ENCODE measurements at places on chromosomes 12 and 14.
A peak's percentile ranks its signal among the peaks of the same experiment; 100 is the strongest.

DNA sequence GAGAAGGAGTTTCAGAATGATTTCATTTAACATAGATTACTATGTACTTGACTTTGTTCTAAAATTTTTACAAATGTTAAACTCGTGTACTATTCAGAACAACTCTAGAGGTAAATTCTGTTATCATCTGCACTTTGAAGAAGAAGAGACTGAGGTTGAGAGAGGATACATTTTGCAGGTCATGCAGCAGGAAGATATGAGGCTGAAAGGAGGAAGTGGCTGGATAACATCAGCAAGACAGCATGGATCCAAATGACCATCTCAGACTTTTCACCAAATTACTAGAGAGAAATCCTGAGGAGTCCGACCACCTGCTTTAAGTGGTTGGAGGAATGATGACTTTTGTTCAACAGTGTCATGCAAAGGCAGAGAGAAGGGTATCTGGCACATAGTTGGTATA, 84.9 kb downstream of the ASCL4 start:
- DNase-seq = no peak

GRCh38 chr14:34013721-34014060, 62.8 kb upstream of the EGLN3 start:
- no peak for DNase-seq

DNA sequence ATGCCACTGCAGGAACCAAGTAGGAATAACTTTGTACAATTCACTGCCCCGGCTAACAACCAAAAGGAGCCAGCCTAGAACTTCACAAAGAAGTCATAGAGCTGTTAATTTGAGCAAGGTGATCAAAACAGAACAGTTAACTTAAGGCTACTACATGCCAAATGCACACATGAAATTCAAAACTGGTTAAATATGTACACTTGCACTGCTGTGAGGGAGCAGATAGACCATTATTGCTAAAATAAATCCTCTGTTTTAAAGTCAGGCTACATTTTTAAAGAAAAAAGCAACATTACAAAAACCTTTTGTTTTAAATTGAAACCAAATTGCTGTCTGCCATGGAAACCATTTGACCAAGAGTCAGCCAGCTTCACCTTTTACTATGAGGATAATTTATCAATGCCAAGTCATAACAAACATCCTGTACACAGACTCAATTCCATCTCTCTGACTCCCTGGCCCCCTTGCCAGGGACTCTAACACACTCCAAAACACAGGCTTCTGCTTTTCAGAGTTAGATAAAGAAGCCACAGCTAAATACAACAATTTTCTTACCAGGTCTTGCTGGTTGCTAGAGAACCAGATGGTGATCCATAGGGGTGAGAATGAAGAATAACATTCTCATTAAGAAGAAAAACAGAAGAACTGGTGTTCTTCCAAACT, 84.0 kb downstream of the LRP6 start:
- no peak for DNase-seq

- DNase-seq = peak; percentile 8
These were observed 59.8 kb upstream of the KIF21A start for GRCh38 chr12:39502726-39503125.

GRCh38 chr14:92905667-92906066, 17.3 kb upstream of the CHGA start:
- no peak for DNase-seq

DNA sequence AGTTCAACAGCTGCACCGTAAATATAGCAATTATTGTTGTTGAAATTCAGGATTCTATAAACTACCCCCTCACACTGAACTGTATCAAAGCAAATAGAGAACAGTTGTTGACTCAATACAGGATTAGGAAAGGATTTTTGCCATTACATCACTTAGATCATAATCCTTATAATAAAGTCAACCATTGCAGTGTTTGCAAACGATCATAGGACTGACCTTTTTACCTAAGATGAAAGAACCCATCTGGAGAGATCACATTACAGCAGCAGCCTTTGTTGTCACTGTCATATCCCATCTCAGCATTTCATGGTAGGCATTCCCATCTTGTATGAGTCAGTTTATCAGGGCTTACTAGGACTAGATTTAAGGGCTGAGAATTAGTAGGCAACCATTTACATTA, 96.1 kb downstream of the IPO8 start:
- no peak for DNase-seq

DNA sequence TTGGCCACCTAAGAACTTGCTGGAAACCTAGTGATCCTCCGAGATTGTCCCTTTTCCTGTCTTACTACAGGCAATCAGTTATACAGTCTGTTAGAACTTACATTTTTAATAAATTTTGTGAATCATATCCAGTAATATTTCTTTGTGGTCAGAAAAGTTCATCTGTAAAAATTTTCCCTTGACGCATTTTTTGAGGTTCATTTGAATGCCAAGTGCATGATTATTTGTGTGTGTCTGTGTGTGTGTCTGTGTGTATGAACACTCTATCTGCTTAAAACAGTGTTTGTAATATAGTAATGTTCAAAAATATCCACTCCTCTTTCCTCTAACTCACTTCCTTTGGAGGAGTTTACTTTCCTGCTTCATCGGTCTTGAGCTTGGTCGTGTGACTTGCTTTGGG, 468.7 kb upstream of the FLRT2 start:
- no peak for DNase-seq

- DNase-seq = no peak
These were observed 6.9 kb upstream of the DYNLL1 start for GRCh38 chr12:120489018-120489417.

- DNase-seq = peak; percentile 14
These were observed 30.3 kb upstream of the TTC7B start for GRCh38 chr14:90846511-90846910.

GRCh38 chr12:53695152-53696145, 19.6 kb upstream of the ATP5MC2 start:
- no peak for DNase-seq

DNA sequence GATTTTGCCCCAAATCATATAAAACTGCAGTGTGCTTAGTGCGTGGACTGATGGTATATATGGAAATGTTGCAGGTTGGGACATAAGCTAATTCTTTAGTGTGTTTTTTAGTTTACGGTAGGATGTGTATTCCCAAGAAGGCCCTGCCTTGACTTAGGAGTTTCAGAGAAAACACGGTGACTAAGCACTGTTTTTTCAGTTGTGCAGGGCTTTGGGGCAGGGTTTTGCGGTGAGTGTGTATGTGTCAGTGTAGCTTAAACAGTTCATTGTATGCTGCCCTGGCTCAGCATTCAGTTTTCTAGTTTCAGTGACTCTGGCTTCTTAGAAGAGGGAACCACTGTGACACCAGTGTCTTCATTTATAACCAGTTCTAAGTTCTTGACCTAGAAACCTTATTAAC, 101.2 kb downstream of the AKAP6 start:
- no peak for DNase-seq

GRCh38 chr12:16606991-16607390, 1.0 kb upstream of the LMO3 start:
- no peak for DNase-seq

DNA sequence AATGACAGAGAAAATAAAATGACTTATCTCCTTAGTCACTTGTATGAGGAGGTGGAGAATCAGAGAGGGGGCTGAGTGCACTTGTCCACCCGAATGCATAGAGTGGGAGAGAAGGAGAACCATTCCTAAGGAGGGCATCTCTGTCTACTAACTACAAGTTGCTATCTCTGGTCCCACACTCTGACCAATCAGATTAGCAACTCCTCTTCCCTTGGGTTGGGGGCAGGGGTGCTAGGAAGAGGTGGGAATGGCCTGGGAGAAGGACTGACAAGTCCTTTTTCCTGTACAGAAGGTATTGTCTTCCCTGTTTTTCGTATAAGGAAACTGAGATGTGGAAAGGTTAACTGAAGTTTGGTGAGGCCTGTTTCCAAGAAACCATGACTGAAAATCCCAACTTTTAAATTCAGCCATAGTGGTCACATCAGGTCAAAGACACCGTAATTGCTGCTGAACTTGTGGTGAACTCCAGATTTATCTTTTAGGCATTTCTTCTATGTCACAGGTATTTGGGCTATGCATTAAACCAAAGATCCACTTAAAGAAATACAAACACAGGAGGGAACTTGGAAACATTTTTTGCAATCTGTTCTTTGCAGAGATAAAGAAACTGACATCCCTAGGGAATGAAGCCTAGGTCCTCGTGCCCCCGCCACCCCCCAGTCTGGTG, 207.8 kb downstream of the CRADD start:
- DNase-seq = no peak

GRCh38 chr12:42332301-42333285, 6.6 kb downstream of the PPHLN1 start:
- no peak for DNase-seq

- no peak for DNase-seq
These were observed 39.8 kb downstream of the ELK3 start for GRCh38 chr12:96233939-96234461.

- DNase-seq = no peak
These were observed 10.1 kb downstream of the LGALS3 start for GRCh38 chr14:55139141-55139540.

- DNase-seq = no peak
These were observed 66.4 kb downstream of the CRACR2A start for GRCh38 chr12:3686463-3686862.

- no peak for DNase-seq
These were observed 13.5 kb upstream of the RAB35 start for GRCh38 chr12:120130011-120130410.

- DNase-seq = no peak
These were observed 57.6 kb downstream of the ST8SIA1 start for GRCh38 chr12:22276867-22277266.

- no peak for DNase-seq
These were observed 68.5 kb upstream of the PKP2 start for GRCh38 chr12:32964981-32965585.

- no peak for DNase-seq
These were observed 142.5 kb downstream of the DPY19L2 start for GRCh38 chr12:63525831-63526230.

- no peak for DNase-seq
These were observed 407.4 kb downstream of the PAWR start for GRCh38 chr12:79283364-79283763.

DNA sequence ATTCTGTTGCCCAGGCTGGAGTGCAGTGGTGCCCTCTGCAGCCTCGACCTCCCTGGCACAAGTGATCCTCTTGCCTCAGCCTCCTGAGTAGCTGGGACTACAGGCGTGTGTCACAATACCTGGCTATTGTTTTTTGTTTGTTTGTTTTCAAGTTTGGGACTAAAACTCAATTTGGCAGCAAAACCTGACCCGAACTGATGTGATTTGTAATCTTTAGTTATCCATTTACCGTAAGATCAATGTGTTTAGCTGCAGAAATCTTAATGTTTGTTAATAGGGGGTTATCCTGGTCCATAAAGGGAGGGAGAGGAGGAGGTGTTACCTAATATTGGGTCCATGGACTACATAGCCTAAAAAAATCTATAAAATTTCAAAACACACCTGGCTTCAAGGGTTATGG, 738 bp upstream of the C1S start:
- DNase-seq = no peak

- no peak for DNase-seq
These were observed 1.8 kb downstream of the CPNE8 start for GRCh38 chr12:38903596-38903995.

DNA sequence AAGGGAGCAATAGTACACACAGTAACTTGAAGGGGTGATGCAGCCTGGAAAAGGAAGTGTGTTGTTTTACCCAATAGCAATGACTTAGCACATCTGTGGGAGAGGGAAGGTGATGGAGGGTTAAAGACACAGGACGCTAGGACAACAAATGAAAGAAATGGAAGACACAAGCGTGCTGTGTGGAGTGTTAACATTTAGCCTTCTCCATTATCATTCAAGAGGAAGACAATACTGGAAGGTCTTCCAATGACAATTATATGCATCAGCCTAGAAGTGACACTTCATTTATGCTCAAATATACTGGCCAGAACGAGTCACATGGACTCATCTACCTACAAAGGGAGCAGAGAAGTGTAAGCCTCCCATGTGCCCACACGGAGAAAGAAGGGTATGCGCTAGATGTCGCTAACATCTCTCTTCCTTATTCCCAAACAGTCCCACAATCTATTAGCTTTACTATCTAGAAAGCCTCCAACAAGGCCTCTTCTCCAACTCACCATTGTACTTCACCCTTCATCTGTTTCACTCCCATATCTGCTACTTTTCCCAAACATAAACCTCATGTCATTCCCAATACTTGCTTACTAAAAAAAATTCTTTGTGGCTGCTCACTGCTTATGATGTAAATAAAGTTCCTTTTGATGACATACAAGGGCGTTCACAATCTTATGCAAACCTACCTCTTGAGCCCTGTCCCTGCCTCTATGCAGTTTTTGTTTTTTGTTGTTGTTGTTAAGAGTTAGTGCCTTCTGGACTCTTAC, 20.3 kb downstream of the PPM1H start:
- no peak for DNase-seq

DNA sequence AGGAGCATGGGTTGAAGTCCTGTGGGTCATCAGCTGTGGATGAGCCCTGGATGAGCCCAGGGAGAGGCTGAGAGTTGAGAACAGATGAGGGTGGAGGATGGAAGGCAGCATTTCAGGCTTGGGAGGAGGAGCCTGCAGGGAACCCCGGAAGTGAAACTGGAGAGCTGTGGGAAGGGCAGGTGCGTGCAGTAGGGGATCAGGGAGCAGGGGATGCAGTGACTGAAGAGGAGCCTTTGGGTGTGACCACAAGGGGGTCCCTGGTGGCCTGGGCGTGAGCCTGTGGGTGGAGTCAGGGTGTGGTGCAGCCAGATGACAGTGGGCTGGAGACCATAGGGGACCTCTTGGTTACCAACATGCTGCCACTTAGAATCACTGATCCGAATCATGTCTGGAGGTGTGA, 115.5 kb downstream of the PAPOLA start:
- DNase-seq = no peak

DNA sequence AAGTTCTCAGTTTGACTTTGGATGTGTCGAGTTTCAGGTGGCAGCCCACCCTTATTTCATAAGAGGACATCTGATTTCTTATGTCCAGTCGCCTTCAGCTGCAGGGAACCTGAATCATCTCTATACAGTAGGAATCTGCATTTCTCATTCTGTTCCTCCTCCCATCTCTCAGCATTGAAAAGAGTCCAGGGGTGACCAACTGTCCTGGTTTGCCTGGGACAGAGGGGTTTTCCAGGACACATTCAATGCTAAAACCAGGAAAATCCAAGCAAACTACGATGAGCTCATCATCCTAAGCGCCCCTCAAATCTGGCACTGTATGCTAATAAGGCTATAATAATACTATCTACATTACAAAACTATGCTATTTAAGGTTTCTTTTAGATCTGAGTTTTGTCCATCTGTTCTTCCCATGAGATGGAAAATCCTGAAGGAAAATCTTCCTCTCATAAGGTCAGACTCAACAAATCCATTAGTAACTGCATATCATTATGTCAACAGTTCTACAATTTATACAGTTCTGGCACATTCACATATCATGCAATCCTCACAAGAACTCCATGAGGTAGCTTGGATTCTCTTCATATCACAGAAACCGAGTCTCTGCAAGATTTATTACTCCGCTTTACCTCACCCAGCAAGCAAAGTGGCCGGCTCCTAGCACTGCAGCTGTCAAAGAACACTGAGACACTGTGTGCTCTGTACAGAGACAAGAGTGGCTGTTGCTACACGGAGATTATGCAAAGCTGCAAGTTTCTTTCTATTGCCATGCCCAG, 15.6 kb upstream of the CALM1 start:
- no peak for DNase-seq

GRCh38 chr12:13027032-13027431, 17.1 kb upstream of the FAM234B start:
- no peak for DNase-seq

GRCh38 chr12:111868676-111869588, 26.9 kb downstream of the MAPKAPK5 start:
- no peak for DNase-seq

Data from HS-27A (cell line).